SK-N-DZ (cell line): ENCODE measurements at places on chromosomes 5 and 9.

DNA sequence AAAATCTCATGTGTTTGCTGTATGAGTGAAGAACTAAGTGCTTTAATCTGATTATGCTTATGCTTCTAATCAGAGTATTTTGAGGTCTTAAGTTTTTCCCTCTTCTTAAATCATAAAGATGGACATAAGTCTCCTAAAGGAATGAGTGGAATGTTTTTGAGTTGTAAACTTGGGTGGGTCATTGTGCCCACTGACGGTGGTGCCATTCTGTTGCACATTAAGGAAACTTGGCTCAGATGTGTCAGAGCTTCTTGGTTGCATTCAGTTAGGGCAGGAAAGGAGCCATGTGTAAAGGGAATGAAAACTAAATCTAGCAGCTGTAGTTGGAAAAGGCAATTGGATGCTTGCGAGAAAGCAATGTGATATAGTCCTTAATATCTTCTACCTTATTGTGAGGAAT lies 256.6 kb downstream of the FANCC start:
- no peak for DNase-seq

DNA sequence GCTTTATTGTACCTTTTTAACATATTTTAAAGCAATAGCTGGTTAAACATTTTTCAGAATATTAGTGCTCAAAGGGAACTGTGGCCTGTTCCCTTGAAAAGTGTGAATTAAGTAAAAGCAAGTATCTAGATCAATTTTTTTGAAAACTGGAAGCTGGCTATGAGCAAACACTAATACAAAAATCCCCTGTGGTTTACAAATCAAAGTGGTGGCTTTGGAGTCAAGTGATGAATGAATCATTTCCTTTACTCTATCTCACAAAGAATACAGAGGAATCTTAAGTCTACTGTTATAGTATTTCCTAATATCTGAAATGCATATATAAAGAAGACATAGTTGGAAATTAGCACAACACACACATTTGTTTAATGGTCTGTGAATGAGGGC lies 212.4 kb upstream of the C9orf72 start:
- no peak for DNase-seq

- DNase-seq: no peak
Measured at GRCh38 chr5:53902296-53902907, 342.0 kb downstream of the NDUFS4 start.

GRCh38 chr5:157459715-157460599 lies at the start of gene NIPAL4:
Gene NIPAL4 (plus strand): TSS chr5:157460213. CDS start chr5:157460321, 108 bp downstream.
- DNase-seq: no peak

DNA sequence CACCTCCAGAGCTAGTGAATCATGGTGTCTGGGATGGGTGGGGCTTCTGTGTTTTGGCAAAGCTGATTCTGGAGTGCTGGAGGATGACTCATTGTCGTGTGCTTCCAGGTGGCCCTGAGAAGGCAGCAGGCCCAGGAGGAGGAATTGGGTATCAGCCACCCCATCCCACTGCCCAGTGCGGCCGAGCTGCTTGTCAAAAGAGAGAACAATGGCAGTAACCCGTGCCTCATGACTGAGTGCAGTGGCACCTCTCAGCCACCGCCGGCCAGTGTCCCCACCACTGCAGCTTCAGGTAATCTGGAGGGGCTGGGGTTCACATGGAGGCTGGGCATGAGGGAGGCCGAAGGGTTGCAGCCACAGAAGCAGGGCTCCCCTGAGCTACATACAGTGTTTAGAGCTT lies 5.4 kb downstream of the DMRT1 start:
- no peak for DNase-seq

GRCh38 chr5:134090522-134090921 lies 24.0 kb upstream of the TCF7 start:
- no peak for DNase-seq

DNA sequence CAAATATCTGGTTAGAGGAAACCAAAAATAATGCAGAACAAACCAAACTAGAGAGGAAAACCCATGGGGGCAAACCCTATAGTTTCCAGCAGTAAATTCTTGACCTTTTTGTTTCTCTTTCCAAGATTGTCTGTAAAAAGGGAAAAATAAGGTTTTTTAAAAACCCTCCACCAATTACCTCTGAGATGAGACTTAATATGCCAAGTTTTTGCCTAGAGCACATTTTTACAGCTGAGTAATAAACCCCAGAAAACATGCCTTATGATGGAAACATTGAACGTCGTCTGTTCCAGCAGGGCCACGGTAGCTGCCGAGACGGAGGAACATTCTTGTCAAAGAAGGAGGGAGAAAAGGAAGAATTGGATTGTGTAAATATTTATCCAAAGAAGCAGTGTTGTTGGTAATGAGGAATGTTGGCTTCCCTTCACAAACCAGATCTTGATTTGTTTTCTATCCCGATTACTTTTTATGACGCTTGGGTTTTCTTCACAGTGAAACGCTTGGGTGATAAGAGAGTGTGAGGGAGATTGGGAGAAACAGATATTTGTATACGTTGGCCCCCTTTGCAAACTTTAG lies 17.3 kb upstream of the MSX2 start:
- DNase-seq: no peak

GRCh38 chr9:89675058-89675742 lies 70.4 kb downstream of the GADD45G start:
- peak; percentile 88 for DNase-seq

GRCh38 chr9:77092536-77092935 lies 73.1 kb downstream of the FOXB2 start:
- no peak for DNase-seq

DNA sequence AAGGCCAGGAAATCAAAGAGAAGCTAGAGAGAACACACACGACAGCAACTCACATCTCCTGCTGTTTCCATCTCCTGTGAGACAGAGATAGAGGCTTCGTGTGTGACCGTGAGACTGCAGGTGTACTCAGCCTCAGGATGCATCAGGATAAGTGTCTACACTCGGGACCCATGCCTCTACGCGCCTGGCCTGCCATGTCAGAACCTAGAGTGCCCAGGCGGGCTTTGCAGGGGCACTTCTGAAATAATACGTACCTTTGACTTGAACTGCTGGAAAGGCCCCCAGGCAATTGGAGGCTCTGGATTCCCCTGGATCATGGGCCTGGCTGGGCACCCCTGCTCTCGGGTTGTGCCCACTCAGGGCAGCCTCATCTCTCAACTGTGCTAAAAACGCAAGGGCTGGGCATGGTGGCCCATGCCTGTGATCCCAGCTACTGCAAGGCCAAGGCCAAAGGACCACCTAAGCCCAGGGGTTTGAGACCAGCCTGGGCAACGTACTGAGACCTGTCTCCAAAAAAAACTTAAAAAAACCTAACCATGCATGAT lies 13.0 kb downstream of the CLPTM1L start:
- DNase-seq: no peak
